Fibroblast of skin of left biceps (primary cell): ENCODE measurements at places on chromosomes 2 and 18.
A peak's percentile ranks its signal among the peaks of the same experiment; 100 is the strongest.

GRCh38 chr2:102258025-102258385 lies 53.4 kb upstream of the IL1RL1 start:
- DNase-seq: no peak

DNA sequence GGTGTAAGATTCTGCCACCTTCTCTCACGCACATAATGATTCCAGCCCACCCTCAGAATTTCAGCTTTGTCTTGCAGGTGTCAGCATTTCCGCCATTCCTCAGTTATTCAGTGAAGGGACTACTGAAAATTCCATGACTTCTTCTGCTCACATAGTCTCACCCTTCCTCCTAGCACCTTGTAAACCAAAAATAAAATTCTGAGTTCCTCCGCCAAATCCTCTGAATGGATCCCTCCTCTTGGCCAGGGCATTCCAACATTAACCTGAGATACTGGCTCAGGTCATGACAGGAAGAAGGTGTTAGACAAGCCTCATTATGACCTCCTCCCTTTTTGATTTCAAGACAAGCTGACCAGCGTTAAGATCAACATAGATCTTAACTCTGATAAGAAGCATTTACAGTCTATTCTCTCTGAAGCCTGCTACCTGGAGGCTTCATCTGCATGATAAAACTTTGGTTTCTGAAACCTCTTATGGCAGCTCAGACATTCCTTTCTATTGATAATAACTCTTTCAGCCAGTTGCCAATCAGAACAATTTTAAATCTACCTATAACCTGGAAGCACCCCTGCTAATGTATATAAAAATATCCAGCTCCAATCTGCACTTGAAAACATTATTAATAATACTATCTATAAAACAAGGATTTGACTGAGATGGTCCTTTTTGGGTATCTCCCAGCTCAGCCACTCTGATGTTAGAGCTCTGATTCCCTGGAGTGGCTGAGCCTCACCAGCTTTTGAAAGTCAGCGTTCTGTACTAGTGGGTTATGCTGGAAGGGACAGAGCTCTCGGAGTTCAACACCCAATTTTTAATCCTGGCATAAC lies 136.4 kb upstream of the APCDD1 start:
- DNase-seq: no peak

GRCh38 chr2:133054297-133054696 lies 384.3 kb upstream of the LYPD1 start:
- no peak for DNase-seq

DNA sequence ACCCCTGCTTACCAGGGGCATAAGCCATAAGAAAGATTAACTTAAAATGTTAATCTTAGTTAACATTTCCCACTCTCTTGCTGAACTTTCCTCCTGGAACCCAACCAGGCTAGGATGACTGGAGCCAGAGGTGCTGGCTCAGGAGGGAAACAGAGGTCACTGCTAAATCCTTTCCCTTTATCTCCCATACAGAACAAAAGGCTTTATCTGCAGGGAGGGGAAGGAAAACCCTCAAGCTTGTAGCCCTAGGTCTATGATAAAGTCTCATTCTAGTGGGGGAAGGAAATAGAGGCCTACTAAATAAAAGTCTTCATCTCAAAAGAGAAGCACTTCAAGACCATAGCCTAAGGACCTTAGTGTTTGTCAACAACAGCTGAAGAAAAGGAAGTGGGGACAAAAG lies 18.6 kb downstream of the HIBCH start:
- DNase-seq: no peak

DNA sequence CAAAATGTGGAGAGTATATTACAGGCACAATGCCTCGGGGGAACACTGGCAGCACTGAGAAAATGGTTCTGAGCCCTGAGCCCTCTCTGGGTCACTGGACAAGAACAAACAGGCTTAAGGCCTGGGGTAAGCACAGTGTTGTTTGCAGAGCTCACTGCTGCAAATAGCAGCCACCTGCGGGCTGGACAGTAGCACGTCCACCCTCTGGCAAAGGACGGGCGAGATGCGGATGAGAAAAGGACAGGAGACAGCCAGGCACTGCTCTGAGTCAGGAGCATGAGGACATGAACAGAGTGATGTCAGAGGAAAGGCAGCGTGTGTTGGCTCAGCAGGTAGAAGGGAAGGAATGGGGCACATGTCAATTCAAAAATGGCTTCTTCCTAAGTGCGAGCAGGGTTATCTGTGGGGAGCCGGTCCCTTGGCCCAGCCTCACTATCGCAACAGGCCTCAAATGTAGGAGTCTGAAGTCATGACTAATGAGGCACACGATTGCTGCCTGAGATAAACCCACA lies 25.9 kb upstream of the NEB start:
- no peak for DNase-seq

GRCh38 chr2:101956465-101957438 lies 35.0 kb upstream of the IL1R2 start:
- no peak for DNase-seq

DNA sequence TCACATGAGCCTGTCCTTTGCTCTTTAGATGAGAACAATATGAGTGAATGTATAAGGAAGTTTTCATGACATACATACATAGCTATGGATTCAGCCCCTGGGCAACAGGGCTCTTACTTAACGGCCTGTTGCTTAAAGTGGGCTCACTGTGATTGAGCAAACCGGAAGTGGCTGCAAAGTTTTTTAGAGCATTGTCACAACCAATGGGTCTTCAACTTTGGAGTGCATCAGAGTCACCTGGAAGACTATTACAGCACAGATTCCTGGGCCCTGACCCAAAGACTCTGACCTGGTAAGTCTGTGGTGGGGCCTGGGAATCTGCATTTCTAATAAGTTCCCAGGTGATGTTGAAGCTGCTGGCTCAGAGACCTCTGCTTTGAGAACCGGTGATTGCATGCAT lies 106.3 kb upstream of the SEC11C start:
- no peak for DNase-seq

GRCh38 chr2:205424326-205424725 lies 258.0 kb upstream of the NRP2 start:
- DNase-seq: no peak

- no peak for DNase-seq
Measured at GRCh38 chr2:213376644-213377043, 92.4 kb downstream of the SPAG16 start.

GRCh38 chr18:40546875-40547274 lies 1408.2 kb upstream of the PIK3C3 start:
- no peak for DNase-seq

DNA sequence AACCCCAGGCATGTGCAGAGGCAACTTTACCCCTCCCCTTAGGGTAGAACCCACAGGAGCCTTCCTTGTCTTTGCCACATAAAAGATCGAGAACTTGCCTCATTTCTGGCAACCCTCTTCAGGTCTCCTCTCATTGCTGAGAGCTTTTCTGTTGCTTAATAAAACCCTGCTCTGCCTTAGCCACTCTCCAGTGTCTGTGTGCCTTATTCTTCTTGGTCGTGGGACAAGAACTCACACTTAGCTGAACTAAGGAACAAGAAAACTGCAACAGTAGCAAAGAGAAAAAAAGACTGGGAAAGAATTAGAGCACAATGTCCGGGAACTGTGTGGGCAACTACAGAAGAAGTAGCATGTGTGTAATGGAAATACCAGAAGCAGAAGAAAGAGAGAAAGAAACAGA lies 56.2 kb upstream of the SMIM21 start:
- no peak for DNase-seq

GRCh38 chr2:19235308-19235707 lies 123.1 kb downstream of the OSR1 start:
- peak; percentile 66 for DNase-seq

DNA sequence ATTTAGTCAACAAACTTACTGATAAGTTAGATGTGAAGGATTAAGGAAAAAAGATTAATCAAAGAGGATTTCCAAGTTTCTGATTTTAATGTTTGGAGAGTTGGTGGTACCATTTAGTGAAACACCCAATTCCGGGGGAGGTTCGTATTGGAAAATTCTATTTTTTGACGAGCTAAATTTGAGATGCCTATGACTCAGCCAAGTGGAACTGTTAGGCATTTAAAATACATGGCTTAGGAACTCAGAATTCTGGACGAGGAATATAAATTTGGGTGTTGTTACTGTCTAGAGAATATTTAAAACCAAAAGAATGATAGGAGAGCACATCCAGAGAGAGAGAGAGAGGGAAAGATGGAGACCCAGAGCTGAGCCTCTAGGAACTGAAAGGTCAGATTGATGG lies 103.6 kb downstream of the TMX3 start:
- DNase-seq: no peak

- no peak for DNase-seq
Measured at GRCh38 chr2:20588918-20589871, 61.7 kb downstream of the HS1BP3 start.

DNA sequence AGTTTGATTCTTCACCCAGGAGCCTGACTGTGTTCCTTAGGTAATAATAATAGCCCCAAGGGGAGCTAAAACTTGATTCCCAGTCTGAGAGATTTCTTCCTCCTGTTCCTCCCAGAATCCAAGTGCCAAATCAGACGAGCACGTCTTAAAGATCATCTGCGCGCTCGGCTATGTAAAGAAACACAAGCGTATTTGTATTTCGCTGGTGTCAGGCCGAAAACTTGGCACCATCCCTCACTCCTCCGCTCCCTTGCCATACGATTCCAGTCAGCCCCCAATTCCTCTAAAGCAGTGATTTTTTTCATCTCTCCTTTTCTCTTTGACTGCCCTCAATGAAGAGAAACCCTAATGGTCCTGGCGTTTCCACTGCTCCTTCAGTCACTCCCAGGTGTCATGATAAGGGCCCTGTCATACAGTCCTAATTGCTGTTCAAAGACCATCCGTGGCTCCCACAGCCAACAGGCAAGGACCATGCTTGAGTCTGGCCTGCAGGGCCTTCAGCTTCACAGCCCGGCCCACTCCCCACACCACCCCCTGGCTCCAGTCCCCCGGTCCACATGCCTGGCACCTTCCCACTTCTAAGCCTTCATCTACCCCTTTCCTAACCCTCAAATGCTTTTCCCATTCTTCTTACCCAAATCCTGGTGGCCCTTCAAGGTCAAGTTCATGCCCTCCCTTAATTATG lies 130.8 kb upstream of the ID2 start:
- no peak for DNase-seq

DNA sequence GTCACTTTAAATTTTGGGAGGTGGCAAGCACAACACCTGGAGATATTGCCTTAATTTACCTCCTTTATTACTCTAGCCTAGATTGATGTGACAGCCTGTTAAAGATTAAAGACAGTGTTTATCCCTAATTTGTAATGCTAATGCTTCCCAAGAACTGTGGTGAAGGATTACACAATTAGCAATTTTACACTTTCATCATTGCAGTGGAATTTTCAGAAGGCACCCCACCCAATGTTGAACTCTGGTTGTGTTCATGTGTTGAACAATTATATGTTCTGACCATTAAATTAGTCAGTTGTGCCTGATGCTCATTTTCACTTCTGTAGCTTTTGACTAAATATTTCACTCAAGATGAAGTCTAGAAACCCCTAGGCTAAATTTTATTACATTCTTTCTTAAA lies 317.1 kb upstream of the CWC22 start:
- no peak for DNase-seq

GRCh38 chr2:44679584-44679983 lies 261.9 kb upstream of the SIX3 start:
- no peak for DNase-seq

DNA sequence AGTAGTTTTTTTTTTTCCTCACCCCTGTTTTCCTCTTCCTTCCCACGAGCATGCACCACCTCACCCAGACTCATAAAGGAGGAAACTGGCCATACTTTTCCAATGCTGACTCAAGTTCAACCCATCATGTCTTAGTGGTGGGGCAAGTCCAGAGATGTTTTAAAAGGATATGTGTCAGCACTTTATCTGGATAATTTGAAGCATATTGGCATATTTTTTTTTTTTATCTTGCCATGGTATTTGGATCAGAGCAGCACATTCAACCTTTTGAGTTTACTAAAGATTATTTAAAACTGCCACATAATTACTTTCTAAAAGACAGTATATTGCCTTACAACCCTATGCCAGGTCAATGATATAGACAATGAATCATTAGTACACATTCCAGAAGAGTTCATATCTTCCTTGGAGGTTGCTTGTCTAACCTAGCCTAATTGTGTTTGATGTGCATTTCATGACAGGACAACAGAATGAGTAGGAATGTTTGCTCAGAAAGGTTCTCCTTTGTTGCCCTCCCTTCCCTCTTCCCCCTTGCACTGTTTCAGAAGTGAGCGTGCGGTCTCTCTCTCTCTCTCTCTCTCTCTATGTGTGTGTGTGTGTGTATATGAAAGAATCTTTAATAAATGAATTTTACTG lies 950.7 kb upstream of the FAM98A start:
- DNase-seq: no peak

GRCh38 chr2:54402350-54402749 lies 53.8 kb upstream of the SPTBN1 start:
- DNase-seq: no peak

- DNase-seq: no peak
Measured at GRCh38 chr2:221671515-221671914, 99.4 kb upstream of the EPHA4 start.

DNA sequence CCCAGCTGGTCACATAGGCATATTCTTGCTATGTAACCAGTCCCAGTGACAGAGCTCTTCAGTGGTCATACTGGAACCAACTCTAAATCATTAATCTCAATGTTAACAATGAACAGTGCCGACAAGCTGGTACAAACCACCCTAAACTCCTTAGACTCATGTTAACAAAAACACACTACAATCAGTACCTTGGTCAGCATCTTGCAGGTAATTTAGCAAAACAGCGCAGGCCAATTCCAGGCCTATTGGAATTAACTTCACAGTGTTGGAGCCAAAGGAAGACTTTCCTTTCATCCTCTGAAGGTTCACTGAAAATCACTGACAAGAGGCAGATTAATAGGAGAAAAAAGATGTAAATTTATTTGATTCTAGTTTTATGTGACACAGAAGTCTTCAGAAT lies 396.4 kb downstream of the PIK3C3 start:
- no peak for DNase-seq

DNA sequence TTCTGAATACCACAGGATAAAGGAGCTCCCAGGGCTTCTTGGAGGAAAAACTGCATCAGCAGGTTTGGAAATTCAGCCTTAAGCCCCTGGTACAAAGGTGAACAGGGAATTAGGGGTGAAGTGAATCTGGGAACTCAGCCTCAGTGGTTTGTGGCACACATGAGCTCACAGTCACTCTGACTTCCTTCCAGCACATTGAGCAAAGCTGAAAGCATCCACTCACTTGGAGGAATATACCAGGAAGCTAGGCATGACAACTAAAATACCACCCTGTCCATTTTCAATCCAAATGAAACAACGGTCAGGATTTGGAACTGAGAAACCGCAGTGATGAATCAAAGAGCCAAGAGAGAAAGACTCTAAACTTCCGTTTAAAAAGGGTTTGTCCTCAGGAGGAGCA lies 216.1 kb downstream of the ICOS start:
- DNase-seq: no peak

GRCh38 chr18:79987566-79987965 lies 797 bp downstream of the TXNL4A start:
- DNase-seq: no peak

DNA sequence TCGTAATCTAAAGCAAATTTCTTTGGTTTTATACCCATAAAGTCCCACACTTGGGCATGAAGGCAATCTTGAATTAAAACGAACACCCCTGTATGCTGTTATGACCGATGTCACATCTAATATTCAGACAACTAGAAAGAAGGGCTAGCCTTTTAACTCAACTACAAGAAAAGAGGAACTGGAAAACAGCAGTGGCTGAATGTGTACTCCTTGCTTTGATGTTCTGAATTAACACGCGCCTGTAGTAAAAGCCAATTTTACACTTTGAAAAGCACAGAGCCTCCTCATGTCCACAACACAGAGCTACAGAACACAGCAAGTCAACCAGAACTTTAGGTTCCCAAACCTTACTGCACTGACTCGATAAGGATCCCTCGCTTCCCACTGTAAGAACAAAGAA lies 147.6 kb downstream of the HDAC4 start:
- DNase-seq: no peak
